ENCODE measurements at places on chromosomes 11 and 22.

DNA sequence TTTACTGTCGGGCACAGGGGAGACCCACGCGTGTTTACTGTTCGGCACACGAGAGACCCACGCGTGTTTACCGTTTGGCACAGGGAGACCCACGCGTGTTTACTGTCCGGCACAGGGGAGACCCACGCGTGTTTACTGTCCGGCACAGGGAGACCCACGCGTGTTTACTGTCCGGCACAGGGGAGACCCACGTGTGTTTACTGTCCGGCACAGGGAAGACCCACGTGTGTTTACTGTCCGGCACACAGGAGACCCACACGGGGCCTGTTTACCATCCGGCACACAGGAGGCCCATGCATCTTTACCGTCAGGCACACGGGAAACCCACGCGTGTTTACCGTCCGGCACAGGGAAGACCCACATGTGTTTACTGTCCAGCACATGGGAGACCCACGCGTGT lies 525.1 kb downstream of the BRD1 start:
- DNase-seq: no peak

GRCh38 chr22:27629908-27630673 lies 171.5 kb downstream of the MN1 start:
- no peak for DNase-seq

DNA sequence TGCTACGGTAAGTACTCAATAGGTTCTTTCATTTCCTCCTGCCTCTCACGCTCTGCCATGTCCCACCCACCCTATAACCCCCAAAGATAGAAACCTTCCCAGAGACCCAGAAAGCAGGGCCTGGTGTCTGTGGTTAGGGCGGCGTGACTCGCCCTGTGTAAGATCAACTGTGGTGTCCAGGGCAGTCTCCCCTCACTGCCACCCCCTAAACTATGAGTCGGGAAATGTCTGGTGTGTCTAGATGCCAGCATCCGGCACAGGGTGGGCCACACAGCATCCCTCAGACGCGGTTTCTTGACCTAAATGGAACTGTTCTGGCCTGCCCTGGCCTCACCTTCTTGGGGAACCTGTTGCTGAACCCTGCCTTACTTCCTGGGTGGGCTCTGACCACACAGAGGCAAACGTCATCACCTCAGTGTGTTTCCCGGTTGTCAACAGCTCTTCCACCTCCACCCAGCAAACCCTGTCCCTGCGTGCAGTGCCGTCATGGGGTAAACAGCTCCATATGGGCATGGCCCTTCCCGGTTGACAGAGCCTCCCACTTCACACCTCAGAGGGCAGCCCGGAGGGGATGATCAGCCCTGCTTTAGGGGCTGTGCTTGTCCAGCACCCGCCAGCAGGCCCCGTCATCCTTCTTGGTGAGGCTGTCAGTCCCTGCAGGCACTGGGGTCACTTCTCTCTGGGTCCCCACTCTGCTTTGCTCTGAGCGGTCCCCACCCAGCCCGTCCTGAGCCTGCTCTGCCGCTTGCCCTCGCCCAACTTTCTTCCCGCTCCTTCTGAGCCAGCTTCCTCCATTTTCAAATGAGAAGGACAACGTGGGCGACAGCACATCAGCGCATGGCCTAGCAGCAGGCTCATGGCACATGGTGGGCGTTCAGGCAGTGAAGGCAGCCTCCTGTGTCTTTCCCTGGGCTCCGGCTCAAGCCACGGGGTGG lies 6.0 kb downstream of the WNT11 start:
- DNase-seq: no peak

DNA sequence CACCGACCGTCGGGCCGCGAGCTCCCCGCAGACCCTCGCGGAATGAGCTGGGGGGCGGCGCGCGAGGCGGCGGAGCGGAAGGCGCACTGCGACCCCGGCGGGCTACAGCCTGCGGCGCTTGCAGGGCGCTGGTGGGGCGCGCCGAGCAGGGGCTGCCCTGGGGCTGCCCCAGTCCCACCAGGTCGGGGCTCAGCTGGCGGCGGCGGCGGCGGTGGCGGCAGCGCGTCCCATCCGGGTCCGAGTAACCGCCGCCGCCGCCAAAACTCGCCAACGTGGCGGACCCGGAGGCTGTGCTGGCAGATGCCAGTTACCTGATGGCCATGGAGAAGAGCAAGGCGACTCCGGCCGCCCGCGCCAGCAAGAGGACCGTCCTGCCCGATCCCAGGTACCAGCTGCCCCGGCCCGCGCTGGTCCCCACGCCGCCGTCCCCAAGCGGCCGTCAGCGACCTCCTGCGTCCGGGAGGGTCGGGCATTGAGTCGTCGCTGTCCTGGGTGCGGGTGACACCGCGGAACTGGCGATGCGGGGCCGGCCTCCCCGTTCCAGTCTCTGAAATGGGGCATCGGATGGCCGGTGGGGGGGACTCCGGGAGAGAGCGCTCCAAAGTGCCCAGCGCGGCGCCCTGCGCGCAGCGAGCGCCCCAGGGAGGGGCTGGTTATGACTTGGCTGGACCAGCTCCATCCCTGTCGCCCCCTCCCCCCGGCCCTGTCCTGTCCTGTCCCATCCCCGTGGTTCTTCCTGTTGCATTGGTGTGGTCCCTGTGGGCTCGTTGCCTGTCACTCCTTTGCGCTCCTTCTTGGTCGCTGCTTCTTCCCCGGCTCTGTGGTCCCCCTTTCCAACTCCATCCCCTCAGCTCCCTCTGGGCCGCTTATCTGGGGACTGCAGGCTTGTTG lies 63.5 kb downstream of the CRYBB2 start:
- no peak for DNase-seq

GRCh38 chr11:72782081-72782920 lies 11.5 kb downstream of the STARD10 start:
- DNase-seq: no peak

Data from glomerular endothelial cell (primary cell).